ENCODE measurements at places on chromosomes 1 and 21.

GRCh38 chr1:217553949-217554509, 76.9 kb downstream of the GPATCH2 start:
- DNase-seq = no peak

DNA sequence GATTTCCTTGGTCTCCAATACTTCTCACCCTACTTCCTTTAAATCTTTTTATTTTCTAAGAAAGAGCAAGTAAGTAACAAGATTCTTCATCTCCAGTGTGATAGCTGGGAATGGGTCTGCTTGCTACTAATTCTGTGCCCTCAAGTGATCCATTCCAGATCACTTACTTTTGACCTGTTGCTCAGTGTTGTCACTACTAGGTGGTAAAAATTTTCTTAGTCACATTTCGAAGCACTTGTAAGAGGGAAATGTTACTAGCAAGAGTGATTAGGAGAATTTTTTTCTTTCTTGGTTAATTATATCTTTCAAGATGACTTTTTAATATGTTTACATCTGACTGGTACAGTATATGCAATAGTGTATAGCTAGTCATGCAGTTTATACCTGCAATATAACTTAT, 2.2 kb downstream of the UBAP2L start:
- no peak for DNase-seq

GRCh38 chr1:15207031-15207828, 39.8 kb upstream of the FHAD1 start:
- DNase-seq = no peak

DNA sequence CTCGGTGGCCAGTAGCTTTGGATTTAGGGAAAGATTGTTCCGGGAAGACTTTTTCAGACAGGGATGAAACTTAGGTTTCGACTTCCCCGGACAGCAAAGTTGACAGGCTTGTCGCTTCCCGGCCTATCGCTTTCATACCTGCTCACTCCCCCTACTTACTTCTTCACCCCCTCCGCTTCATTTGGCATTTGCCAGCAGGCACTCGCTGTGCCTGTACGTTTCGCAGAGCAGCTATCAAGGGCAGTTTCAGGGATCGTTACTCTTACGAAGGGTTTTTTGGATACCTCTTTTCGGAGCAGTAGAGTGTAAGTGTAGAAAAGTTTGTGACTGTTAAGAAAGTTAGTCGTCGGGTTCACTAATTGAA, 393 bp downstream of the BLZF1 start:
- DNase-seq = no peak

DNA sequence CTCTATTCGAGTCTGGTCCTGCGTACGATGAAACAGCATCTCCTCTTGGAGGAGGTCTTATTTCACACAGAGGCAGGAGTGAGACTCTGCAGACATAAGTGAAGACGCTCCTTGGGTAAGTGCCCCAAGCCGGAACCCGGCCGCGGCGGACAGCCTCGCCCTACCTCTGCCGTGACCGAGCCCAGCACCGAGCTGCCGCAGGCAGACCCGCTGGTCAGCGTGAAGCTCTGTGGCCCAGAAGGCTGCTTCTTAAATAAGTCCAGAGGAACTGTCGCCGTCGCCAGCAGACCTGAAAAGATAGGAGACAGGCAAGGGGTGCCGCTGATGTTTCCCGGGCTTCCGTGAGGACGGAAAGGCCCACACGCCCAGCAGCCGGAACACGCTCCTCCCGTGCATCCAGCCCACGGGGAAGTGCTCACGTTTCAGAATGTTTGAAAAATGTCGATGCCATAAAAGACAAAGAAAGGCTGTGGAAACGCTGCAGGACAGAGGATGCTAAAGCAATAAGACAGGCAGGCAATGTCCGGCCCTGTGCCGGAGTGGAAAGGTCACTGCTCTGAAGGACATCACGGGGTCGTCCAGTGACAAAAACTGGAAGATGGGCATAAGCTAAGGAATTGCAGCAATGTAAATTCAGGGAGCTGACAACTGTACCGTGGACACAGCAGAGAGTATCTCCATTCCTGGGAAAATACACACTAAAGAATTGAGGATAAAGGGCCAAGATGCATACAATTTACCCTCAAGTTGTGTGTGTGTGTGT, 28.5 kb upstream of the PRDM15 start:
- DNase-seq = no peak

GRCh38 chr1:26290122-26290881, 10.4 kb downstream of the SH3BGRL3 start:
- DNase-seq = no peak

DNA sequence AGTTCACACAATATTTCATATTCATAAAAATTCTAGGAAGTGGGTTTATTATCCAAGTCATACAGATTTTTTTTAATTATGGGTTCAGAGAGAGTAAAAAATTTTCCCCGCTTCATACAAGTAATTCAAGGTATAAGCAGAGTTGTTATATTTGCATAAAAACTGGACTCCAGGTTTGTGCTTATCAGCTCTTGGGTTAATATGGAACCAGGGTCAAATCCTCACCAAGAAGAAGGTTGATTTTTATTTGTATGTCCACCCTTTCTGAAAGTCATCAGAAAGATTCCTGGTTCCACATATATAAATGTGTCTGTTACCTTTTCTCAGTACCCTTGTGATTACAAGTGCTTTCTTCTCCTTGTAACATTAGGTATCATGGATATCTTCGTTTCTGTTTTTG, 143.8 kb upstream of the PKN2 start:
- DNase-seq = no peak

DNA sequence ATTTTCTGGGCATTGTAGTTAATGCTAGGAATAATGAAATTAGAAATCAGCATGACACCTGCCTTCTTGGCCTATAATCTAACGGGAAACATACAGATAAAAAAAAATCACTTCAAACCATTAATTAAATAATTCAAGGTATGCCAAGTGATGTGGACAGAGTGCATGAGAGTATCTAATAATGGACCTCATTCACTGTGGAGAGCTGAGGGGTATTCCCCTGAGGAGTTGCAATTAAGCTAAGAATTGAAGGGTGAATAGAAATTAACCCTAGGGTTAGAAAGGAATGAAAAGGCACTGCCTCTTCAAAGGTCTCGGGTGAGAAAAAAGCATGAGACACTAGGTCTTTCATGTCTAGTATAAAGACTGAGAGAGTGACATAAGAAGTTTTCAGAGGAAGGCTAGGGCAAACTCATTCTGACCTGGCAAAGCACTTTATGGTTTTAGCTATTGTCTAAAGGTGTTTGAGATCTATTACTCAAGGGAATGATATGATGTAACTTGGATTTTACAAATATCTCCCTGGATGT, 466.1 kb downstream of the KCNT2 start:
- DNase-seq = no peak

- no peak for DNase-seq
These were observed 890 bp downstream of the GJC2 start for GRCh38 chr1:228150461-228151179.

DNA sequence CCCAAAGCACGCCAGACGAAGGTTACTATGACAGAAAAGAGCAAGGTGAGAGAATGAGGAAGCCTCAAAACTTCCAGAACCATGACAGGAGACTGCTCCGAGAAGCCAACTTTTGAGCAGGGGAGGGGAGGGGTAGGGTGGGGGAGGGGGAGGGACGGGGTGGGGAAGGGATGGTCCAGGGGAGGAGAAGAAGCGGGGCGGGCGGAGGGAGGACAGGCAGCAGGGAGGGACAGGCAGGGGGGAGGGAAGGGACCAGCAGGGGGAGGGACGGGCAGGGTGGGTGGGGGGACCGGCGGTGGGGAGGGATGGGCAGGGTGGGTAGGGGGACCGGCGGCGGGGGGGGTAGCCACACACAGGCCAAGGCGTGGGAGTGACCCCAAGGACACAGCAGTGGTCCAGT, 2.0 kb downstream of the INTS11 start:
- no peak for DNase-seq

DNA sequence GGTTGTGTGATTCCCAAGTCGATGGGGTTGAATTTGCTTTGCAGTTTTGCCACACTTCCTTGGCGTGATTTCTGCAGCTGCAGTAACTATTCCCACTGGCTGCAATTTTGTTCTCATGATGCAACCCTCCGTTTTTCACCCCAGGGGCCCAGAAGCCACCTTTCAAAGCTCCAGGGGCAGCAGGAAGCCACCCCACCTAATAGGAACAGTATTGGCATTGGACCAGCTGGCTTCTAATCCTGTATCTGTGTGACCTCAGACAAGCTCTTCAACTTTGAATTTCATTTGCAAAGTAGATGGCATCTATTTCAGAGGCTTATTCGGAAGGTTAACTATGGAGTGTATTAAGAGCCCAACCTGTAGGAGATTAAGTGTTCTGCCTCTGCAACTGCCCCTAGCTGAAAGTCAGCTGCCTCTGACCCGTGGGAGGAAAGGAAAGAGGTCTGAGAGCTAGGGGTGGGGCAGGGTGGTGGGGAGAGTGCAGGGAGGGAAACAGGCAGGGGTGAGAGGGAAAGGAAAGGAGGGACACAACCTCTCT, 12.6 kb downstream of the C1orf115 start:
- DNase-seq = no peak

- no peak for DNase-seq
These were observed 192.4 kb downstream of the HIVEP3 start for GRCh38 chr1:41726292-41726691.

GRCh38 chr1:164668491-164669400, 109.8 kb downstream of the PBX1 start:
- no peak for DNase-seq

DNA sequence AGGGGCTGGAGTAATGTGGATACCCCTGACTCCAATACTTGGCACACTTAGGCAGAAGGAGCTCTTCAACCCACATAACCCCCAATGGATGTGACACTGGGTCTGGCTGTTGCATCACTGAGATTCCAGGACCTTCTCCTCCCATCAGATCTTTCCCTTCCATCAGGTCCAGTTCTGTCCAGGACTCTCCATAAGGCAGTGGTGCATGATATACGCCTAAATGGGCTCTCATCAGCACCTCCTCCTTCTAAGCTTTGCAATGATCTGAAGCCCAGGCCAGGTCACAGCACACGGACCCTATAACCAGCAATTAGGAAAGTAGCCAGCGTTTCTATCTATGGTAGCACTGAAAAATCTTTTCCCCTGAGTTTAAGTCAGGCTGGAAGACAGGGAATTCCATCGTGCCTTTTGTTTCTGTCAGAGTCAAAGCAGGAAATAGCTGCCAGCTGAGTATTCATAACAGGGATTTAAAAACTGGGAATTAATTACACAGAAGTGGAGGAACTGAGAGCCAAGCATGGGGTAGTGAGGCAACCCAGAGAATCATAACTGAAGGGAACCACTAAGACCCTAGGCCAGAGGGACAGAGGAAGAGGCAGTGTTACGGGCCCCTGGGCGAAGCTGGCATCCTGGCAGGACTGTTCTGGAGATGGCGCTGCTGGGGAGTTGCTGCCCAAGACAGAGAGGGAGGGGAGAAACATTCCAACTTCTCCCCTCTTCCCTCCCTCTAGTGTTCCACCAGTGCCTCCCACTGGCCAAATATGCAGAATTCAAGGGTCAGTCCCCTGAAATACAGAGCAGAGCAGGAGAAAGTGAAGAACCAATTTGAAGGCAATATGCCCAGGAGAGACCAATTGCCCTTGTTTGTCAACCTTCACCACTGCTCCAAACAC, 37.5 kb upstream of the HOOK1 start:
- DNase-seq = no peak

- no peak for DNase-seq
These were observed 240.1 kb downstream of the RHOU start for GRCh38 chr1:228975238-228975907.

DNA sequence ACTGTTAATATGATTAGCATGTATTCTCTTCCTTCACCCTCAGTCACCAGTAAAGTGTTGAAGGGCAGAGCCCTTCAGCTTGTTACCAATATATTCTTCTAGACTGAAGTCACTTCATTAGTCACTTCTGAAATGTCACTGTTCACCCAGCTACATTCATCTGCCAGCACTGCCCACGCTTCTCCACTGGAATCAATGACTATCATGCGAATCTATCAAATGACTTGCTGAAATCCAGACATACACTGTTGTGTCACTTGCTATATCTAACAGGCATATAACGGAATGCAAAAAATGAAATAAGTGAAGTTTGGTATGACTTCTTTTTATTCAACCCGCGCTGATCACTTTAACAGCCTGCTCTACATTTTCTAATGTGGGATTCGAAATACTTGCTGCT, 16.1 kb downstream of the FH start:
- DNase-seq = no peak

DNA sequence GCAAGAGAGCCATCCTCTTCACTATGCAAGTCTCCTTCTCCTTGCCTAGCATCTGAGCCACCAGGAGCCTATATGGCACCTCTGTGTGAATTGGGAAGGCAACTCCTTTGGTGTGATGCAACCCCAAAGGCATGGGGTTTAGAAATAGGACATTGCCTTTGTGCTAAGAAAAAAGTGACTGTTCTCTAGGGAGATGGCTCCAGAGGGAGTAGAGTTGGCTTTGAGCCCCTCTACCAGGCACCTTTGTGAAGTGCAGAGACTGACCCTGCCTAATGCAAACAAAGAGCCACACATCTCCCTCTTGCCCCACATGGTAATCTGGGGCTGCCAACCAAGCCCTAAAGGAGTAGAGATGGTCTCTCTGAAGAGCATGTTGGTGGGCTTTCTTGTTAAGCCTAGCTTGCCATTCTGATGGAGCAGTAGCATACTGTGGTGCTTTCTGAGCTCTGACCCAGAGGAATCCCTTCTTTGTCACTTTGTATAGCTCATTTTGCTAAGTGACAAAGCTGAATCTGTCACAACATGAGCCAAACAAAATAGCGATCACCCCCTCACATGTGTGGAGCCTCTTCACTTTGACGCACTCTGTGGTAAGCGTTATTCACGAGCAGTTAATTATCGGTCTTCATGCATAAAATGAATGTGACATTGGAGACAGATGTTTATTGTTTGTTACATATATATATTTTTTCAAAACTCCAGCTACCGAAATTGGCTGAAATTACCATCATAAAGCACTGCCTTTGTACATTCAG, 74.4 kb downstream of the RWDD3 start:
- DNase-seq = no peak

DNA sequence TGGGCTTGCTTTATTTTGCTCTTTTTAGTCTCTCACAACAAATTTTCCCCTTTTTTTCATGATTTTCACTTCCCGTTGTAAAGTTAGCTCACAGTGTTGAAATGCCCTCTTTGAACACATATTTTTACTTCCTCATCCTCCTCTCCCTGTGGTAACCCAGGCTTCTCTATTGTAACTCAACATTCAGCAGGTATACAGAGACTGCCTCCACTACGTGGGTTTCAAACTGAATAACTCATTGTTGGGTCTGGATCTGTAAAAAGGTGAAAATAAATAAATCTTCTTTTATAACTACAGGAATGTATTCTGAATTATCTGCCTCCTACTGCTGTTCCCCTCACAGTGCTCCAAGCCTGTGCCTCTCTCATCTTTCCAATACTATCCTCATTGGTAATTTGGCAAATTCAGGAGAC, 166.4 kb downstream of the RUNX1 start:
- DNase-seq = no peak

Data from HuH-7.5 (cell line).